Uterine smooth muscle cell (primary cell): ENCODE measurements at places on chromosomes 1 and 21. TPM values are rescaled to one million over a fixed set of nuclear protein-coding genes. Genes with fewer than 3 reads are reported as not detected.

The ETNK2 gene
- total RNA-seq: 7.9 and 10.0 TPM in 2 replicates

The CBS gene
- total RNA-seq: 33.1 and 138 TPM in 2 replicates

The OR6K3 gene
- 0.12 TPM in 1 of 2 replicates, not detected in the other for total RNA-seq

The BMP8A gene
- 0.11 and 0.25 TPM in 2 replicates for total RNA-seq

The RGS4 gene
- 265 and 486 TPM in 2 replicates for total RNA-seq
